GM12892 (cell line): ENCODE measurements at places on chromosomes 16 and 17.
A peak's percentile ranks its signal among the peaks of the same experiment; 100 is the strongest.

DNA sequence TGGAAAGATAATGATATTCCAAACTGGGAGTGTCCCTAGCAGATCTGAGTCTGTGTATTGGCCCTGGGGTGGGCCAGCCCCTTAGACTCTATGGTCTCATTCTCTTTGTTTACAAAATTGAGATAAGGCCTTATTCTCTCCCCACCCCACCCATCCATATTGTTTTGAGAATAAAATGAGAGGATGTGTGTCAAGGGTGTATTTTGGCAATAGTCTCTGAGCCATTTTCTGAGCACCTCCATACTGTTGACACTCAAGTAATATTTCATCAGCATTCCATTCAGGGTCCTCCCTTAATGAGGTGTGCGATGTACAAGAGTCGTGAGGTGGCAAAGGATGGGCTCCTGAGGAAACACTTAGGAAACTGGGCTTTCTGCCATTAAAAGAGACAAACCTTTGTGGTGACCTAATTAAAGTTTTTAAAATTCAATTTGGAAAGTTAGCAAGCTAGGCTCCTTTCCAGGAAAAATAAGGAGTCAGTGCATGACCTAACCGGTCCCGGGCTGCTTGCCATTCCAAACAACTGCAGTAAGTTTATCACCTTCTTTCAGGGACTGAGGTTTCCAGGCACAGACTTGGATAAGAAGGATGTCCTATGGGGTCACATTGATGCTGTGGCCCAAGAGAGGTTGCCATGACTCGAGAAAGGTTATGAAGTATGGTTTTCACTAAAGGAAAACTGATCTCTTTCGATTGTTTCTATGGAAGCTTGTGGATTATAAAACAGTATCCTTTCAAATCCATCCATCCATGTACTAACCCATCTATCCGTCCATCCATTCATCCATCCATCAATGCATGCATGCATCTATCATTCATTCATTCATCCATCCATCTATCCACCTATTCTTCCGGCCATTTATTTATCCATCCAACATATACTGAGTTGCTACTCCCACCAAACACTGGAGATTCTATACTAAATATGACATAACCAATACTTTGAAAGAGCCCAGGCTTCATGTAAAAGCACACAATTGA lies 443.3 kb downstream of the UTP18 start:
- no peak for DNase-seq

DNA sequence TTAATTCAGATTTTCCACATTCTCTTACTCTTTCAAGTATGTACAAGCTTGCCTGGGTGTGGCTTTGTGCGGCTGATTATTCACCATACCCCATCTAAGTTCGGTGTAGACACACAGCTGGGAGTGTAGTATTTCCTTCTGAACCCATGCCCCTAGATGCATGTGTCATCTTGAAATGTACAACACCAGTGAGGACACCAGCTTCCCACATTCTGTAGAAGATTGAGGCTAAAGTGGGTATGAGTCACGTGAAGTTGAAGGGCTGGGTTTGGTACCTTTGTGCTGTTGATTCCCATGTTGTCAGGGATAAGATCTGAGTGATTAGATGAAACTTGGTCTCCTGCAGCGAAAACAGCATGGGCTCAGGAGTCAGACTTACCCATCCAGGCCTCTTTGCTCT lies 14.6 kb upstream of the DHX8 start:
- DNase-seq, result no peak

GRCh38 chr17:50467855-50468303 lies 801 bp downstream of the CHAD start:
- no peak for DNase-seq

DNA sequence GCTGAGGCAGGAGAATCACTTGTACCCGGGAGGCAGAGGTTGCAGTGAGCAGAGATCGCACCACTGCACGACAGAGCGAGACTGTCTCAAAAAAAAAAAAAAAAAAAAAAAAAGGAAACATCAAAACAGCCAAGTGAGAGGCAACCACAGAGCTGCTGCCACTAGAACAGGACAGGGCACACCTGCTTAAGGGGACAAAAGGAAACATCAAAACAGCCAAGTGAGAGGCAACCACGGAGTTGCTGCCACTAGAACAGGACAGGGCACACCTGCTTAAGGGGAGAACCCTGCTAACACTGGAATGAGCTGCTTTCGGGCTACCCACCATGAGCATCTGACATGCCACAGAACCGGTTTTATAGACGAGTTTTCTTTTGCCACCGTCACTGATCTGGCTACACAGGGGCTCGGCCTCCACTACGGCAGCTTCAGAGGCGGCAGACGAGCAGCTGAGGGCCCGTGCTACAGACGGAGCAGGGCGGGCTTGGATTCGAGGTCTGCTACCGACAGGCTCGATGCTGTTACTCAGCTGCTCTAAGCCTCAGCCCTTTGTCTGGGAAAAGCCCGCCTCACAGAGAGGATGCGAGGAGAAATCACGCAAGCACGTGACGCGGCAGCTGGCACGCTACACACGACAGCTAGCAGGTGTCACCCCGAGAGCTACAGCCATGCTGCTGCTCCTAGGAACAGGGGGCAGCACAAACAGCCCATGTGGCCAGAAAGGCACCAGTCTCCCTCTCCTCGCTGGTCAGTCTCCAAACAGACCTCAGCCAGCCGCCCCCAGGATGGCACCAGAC lies 2.0 kb downstream of the P4HB start:
- no peak for DNase-seq

- DNase-seq, result no peak
Observed at GRCh38 chr17:49817993-49818392, 29.5 kb downstream of the KAT7 start.

GRCh38 chr16:22861580-22861979 lies 47.6 kb downstream of the HS3ST2 start:
- DNase-seq, result no peak

- no peak for DNase-seq
Observed at GRCh38 chr17:58822148-58823050, 66.7 kb downstream of the PPM1E start.

- DNase-seq, result no peak
Observed at GRCh38 chr16:49755313-49755620, 100.6 kb downstream of the ZNF423 start.

GRCh38 chr17:73588891-73589290 lies 55.4 kb downstream of the SDK2 start:
- DNase-seq, result no peak

- peak; percentile 91 for DNase-seq
Observed at GRCh38 chr16:88967830-88968588, 9.0 kb downstream of the CBFA2T3 start.

DNA sequence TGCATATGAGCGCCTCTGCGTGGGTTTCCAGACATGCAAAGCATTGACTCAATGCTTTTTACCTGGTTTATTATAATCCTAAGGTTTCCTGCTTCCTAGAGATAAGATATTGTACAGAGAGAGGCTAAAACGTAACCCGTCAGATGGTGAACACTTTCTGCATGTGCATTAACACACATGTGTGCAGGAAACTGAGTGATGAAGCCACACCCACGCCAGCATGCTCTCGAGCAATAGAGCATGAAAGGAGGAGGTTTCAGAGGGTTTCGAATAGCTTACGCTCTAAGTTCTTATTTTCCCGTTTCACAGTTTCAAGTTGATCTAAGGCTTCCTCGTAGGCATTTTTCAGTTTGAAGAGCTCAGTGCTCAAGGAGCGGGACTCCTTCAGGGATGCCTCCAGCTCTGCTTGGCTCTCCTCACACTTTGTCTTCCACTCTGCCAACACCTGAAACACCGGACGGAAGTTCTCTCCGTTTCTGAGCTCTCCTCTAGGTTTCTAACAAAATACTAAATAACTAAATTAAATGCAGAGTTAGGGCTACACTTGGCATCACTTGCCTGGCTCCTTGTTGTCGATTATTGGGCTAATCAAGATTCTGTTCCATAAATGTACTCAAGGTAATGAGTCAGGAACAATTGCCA lies 23.2 kb downstream of the MYH3 start:
- DNase-seq, result peak; percentile 49

DNA sequence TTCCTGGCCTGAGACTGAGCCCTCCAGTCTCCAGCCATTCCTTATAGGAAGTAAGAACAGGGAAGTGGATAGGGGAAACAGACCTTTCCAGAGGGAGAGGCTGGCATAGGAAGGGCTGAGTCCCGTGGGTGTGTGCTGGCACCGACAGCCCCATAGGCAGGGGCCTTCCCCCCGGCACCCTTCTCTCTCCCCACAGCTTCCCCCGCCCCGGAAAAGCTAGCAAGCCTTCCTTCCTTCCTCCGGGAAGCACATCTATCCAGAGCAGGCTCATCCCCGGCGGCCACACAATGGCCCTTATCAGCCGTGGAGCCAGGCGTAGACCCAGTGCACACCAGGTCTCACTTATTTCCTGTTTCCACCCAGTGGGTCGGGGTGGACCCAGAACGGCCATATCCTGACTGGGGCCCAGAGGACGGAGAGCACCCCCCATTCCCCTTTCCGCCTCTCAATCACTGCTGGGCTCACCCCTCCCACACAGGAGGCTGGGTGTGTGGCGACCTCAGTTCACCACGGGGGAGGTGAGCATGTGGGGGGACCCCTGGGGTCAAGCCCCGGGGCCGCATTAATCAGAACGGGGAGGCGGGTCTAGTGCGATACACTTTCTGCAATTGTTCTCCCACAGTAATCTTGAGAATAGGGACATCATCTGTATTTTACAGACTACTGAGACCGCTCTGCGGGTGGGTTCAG lies 950 bp upstream of the MYO1C start:
- no peak for DNase-seq

GRCh38 chr17:58279016-58279711 lies 1.6 kb downstream of the MPO start:
- no peak for DNase-seq

- DNase-seq, result no peak
Observed at GRCh38 chr17:79101111-79101673, 26.6 kb downstream of the ENGASE start.

GRCh38 chr16:31333686-31334649 lies 21.0 kb upstream of the ITGAX start:
- no peak for DNase-seq

GRCh38 chr16:73323880-73324279 lies 276.0 kb upstream of the ZFHX3 start:
- DNase-seq, result no peak

DNA sequence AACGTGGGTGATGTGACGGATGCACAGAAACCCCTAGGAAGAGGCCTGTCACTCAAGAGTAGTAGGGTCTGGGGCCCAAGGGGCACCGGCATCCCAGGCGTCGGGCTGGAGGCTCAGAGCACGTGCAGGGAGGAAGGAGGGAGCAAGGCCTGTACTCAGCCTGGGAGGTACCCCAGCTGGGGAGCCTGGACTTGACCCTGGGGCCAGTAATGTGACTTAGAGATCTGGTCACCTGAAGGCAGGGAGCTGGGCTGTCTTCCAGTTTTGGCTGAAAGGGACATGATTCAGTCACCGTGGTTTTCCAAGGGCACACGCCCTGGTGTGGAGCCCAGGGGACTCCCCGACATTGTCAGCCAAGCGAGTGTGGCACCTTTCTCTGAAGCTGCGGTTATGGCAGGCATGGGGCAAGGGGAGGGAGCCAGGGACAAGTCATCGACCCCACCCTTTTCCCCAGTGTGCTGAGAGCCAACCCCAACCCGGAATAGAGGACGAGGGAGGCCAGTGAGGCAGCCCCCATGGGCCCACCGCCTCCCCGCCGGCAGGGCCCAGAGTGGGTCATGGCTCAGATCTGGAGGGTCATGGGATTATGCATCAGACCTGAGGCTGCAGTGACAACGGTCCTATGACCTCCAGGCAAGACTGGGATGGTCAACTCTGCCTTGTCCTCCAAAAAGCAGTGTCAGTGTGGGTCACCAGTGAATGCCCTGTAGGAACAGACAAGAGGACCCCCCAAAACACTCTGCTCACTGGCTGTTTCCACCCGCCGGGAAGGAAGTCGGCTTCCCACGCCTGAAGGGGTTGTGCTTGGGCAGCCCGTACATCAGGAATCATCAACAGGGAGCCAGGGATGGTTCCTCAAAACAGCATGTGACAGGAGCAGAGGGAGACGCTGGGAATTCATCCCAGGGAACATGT lies 41.9 kb downstream of the MEAK7 start:
- no peak for DNase-seq

GRCh38 chr16:57147381-57148221 lies 38.2 kb downstream of the PSME3IP1 start:
- no peak for DNase-seq

- DNase-seq, result no peak
Observed at GRCh38 chr16:35365675-35366074, 1906.3 kb downstream of the TP53TG3F start.

DNA sequence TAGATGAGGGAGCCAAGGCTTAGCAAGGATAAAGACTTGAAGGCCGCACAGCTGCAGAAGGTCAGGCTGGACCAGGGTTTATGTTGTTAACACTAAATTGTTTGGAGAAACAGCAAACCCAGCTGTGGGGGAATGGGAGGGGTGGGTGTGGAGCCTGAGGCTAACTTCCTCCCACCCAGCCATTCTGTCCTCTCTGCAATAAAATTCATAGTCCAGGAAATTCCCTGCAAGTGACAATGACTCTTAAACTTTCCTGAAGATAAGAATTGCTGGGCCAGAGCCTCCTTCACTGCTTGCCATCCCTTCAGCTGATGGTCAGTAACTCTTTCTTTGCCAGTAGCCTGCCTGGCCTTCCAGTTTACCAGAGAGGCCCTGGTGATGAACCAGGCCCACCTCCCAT lies 19.4 kb upstream of the ATP5MC1 start:
- DNase-seq, result no peak

- no peak for DNase-seq
Observed at GRCh38 chr16:12206749-12207142, 230.2 kb downstream of the SNX29 start.

DNA sequence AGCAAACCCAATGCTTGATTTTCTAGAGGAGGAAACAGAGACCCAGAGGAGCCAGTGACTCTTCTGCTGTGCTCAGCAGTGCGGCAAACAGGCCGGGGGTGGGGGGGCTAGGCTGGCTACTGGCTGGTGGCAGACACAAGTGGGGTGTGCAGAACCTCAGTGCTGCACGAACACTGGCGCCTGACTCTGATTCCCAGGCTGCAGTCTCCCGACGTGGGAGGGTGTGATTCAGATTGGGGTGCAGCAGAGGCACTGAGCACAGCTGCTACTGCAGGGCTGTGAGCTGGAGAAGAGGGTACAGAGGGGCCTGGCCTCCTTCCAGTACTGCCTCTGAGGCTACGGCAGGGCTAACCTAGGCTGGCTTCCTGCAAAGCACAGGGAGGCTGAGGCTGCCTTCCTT lies 8.1 kb downstream of the RPL19 start:
- DNase-seq, result no peak

DNA sequence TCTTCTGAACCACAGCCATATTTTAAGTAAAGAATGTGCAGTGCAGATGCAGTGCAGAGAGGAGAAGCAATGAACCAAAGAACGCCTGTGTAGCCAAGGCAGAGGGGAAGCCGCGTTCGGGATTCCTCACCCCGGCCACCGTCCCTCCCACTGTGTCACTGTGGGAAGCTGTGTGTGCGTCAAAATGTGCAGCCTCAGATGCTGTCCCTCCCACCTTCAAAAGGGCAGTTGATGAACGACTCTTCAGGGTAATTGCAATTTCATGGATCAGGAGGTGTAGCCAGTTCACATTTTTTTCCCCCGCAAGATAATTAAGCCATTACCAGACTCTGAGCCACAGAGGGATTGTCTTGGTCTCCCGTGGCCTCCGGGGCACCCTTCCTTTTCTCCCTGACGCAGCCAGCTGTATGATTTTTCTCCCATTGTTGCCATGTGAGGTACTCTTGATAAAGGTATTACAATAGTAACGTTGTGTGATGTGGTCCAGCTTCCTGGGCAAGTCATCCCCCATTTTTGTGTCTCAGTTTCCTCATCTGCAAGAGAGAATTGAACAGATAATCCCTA lies 190.0 kb downstream of the FOXL1 start:
- DNase-seq, result no peak
